ENCODE measurements at places on chromosomes 1 and 21. TPM values are rescaled to one million over a fixed set of nuclear protein-coding genes. Genes with fewer than 3 reads are reported as not detected.
A peak's percentile ranks its signal among the peaks of the same experiment; 100 is the strongest.

DNA sequence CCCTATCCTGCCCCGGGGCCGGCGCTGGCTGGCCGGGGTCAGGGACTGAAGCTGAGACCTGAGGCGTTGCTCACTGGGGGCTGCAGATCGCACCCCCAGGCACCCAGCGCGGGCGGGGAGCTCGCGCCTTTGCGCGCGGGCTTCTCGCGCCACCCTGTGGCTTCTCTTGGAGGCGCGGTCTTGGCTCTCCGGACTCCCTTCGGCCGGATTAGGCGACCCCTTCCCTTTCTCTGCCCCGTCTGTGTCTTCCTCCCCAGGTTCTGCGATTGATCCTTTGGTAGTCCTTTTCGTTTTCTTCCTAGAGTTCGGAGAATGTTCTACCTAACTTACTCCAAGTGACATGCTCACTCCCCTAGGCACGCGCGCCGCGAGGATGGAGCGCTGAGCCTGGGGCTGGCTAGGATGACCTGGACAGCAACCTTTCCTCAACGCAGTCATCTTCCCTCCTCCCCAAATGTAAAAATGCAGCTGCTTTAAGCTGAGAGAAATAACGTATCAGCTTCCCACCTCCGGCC, 495 bp upstream of the NTRK1 start:
- peak; percentile 51 for DNase-seq

GRCh38 chr1:3707298-3707938, 44.8 kb upstream of the CCDC27 start:
- no peak for DNase-seq

Gene L1TD1
- not detected for total RNA-seq

Gene TCHH
- total RNA-seq: not detected

GRCh38 chr1:153360592-153361479, 3.2 kb downstream of the S100A9 start:
- no peak for DNase-seq

DNA sequence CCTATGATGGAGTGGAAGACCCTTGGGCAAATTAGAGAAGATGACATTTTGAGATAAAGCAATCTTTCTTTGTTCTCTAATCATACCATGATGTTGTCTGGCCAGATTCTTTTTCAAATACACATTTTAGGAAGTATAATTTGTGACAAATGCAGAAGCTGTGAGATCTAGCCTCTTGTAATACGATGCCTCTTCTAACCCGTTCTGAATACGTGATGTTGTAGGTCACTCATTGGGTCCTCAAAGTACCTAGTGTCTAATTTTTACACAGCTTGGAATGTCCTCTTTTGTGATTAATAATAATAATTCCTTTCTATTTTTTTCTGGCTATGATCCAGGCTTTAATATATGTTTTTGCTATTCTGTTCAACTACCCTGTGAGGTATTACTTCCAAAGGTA, 502.7 kb downstream of the NUF2 start:
- DNase-seq: no peak

DNA sequence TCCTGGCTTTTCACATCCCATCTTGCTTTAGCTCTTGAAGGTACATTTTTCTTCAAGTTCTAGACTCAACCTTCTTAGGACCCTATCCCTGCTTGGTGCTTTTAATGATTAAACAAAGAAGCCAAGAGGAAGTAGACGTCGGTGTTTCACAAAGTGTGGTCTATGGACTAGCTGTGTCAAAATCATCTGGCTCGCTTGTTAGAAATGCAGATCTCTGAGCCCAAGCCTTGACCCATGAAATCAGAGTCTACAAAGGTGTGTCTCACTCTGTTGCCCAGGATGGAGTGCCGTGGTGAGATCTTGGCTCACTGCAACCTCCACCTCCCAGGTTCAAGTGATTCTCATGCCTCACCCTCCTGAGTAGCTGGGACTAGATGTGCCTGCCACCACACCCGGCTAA, 295.5 kb upstream of the KAZN start:
- DNase-seq: no peak

- DNase-seq: no peak
Measured at GRCh38 chr1:101221945-101222429, 14.8 kb upstream of the S1PR1 start.

DNA sequence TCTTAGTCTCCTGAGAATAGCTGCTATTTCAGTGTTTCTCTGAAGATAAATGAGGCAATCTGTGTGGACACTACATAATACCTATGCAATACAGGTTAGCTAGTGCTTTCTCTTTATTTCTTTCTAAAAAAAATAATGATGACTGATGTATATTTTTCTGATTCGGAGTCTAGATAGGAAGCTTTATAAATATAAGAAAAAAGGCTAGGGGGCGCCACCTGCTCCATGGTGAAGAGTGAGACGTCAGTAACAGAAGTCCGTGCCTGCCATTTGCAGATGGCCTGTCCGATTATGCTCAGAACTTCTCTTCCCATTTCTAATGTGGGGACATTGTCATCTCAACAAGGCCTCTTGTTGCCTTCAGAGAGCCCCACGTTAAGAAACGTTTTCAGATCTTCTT, 26.4 kb downstream of the QSOX1 start:
- peak; percentile 18 for DNase-seq

Gene RPTN
- 1.9 TPM for total RNA-seq

Gene GPX7
- 103 TPM for total RNA-seq

GRCh38 chr1:156295391-156295947, at the start of gene GLMP:
Gene GLMP (minus strand): TSS chr1:156295679. CDS start chr1:156295645, 34 bp downstream.
- DNase-seq: peak; percentile 49

Gene AMY2B
- 10.6 TPM for total RNA-seq

- peak; percentile 68 for DNase-seq
Measured at GRCh38 chr1:24745711-24746413, 615 bp downstream of the CLIC4 start.
